ENCODE measurements at places on chromosomes 3 and 15.

- DNase-seq = no peak
Measured at GRCh38 chr15:59657635-59658125, 365 bp upstream of the GTF2A2 start.

DNA sequence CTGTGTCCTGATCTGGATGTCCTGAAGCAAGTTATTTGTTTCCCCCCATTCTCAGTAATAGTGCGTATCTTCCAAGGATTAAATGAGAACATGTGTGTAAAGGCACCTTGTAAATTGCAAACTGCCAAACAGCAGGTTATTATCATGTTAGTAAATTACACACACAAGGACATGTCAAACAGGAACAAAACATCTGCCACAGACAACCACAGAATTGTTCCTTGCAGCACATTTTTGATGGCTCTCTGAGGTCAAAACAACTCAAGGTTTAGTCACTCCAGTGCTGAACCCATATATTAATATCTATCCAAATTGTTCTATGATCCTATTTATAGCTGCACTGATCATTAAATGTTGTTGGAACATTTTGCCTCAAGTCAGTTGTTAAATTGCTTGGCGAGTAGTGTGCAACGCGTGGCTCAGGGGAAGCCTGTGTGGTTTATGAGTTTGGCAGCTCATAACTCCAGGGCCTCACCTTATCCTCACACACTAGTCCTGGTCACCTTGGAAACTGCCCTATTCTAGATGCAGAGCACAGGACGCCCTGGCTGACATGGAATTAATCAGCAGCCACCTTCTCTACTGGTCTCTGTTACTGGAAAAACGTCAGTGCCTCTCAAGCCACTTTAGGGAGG, 46.3 kb upstream of the CDV3 start:
- DNase-seq = no peak

GRCh38 chr15:42803436-42803835, 66.5 kb upstream of the CDAN1 start:
- DNase-seq = no peak

DNA sequence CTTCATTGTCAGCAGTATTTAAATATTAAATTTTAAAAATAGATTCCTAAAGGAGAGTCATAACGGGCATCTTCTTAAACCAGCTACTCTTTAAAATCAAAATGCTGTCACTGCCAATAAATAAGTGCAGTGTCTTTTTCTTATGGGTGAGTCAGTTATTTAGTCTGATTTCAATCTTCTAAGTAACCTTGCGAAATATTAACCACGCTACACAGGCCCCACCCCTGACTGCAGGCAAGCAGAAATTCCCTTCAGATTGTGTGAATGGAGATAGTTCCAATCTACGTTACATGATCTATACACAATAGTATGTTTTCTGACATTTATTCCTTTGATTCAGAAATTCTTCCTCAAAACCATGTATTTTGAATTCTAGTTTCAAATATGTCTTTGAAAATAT, 141.5 kb downstream of the GADL1 start:
- no peak for DNase-seq

DNA sequence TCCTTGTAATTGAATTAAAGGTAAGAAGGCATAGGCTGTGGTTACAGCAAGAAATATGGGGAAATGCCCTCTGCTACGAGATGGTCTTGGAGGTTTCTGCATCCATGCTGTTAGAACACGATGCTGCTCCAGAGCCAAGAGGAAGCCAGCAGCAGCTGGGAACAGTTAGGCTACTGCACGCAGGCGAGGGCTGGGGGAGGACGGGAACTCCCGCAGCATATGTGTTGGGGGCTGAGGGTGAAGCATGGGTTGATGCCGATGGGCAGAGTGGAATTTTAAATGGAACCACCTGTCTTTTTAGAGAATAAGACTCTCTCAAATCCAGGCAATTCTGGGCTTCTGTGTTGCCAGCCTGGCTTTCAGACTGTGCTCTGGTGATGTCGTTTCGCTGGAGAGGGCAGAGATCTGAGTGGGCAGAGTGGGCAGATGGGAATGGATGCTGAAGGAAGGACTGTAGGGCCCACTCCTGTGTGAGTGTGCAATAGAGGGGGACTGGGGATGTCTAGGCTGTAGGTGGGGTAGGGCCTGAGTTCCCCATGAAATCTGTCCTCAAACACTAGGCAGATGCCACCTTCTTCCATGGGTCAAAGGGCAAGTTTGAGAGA, 417.0 kb upstream of the TPM1 start:
- no peak for DNase-seq

- peak; percentile 68 for DNase-seq
Measured at GRCh38 chr15:85380812-85381642, 624 bp downstream of the AKAP13 start.

DNA sequence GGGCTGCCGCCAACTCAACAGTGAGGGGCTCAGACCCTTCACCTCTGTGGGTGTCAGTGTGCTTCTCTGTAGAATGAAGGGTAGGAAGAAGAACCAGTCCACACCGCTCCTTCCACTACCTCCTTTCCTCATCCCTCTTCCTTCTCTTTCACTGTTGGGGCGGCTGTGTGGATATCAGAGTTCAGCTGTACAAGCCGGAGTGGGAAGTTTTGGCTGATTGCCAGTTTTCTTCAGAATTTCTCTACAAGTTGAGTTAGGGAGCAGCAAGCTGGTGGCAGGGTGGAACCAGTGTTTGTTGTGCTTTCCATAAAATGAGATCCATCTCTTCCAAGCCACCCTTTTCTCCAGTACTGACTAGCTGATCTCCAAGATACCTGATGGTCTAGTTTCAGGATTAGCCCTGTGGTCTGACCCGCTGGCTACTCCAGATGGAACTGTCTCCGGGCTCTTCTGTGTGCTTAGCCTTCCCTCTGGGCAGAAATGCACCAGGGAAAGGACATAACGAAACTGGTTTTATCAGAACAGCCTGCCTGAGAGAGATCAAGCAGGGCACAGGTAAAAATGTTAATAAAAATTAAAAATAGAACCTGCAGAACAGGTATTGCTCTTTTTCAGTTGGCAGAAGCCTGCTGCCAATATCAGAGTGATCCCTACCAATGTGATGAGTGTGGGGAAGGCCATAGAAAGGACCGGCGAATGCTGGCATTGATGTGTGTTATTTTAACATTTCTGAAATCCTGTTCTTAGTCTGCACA, 169.9 kb upstream of the TSC22D2 start:
- DNase-seq = no peak

GRCh38 chr3:49339581-49339940, 292 bp downstream of the USP4 start:
- DNase-seq = peak; percentile 71

DNA sequence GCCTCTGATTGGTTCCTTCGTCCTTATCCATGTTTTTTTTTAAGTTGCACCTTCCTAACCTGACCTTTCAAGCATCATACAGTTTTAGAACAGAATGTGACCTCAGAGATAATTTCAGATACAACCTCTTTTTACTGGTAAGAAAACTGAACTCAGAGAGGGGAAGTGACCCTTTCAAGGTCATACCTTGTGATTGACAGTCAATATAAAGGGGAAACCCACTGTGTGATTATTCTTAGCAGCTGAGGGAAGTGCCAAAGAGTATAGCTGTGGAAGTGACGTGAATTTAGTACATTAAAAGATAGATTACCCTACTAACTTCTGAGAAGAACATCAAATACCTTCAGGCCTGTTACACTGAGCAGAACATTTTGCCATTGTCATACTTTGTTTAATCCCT, 319.4 kb downstream of the NEK10 start:
- no peak for DNase-seq

DNA sequence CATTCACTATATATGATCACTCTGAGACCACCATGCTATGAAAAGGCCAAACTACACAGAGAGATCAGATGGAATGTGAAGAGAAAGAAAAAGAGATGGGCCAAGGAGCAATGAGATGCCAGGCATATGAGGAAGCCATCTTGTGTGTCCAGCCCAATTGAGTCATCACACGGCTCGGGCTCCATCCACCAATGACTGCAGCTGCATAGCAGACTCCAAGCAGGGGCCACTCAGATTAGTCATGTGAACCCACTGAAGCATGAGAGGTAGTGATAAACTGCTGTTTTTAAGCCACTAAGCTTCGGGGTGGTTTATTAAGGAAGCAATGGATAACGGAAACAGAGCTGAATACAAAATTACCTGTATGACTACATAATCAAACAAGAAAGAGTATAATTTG, 185.9 kb downstream of the SUCLG2 start:
- no peak for DNase-seq

- no peak for DNase-seq
Measured at GRCh38 chr3:39811561-39811960, 2.2 kb downstream of the MYRIP start.

DNA sequence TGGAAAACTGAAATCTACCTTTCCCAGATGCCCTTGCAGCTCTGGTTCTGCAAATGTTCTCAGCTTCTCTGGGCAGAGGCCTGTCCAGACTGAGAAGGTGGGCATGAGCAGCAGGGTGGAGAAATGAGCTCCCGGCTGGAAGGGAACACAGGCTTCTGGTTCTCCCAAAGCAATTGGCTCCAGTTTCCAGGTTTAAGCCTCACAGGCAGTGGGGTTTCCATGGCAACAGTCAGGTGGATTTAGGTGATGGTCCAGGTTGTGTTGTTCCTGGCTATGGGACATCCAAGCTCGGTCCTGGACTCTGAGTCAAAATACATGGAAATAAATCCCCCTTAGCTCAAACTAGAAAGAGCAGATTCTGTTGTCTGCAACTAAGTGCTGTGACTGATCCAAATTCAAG, 94.6 kb upstream of the IQSEC1 start:
- no peak for DNase-seq

DNA sequence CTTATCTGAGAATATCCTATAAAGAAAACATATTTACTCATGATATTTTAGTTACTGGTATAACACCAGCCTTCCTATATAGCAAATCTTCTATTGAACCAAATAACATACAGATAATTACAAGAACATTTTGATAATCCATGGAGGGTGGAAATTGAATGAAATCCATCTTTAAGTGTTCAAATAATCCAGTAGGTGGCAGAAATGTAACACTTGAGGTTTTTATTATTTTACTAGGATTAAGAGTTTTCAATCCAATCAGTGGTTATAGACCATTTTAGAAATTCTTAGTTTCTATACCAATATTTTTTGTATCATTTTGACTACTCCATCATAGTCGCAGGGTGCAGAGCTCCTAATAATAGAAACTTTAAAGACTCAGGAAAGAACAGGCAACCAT, 101.9 kb upstream of the KCNH8 start:
- peak; percentile 19 for DNase-seq

DNA sequence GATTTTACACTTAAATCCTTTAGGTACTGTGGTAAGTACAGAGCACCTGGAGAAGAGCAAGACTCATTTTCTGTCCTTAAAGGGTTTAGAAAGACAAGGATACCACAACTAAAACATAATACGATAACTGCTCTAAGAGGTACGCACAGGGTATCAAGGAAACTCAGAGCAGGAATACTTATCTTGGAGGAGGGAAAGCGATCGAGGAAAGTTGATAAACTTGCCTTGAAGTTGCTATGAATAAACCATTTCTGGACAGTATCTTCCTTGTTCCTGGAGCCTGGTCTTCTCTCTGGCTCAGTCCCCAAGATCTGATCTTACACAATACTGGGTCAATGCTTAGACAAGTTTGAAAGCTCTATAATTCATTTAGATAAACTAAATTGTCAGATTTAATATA, 17.6 kb upstream of the GATM start:
- DNase-seq = no peak

- no peak for DNase-seq
Measured at GRCh38 chr3:131608296-131608695, 105.5 kb upstream of the MRPL3 start.

DNA sequence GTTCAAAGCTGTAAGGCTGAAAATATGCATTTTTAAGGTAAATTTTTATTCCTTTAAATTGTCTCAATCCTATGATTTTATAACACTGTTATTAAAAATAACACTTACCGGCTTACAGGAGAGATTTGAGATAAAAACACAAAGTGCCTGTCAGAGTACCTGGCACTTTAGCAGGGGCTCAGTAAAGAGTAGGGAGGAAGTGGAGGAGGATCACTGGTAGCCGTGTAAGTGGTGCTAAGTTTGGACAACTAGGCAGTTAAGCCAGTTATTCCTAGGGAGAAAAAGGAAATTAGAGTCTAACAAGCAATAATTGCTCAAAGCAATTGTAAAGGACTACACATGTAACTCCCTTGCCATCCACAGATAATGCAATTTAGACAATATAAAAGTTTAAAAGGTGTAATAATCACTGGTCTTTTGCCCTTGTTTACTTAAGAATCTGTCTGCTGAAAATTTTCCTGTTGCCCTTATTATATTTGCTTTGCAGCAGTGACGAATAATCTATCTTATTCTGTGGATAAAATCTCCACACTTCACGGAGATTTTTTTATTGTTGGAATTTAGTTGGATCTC, 204.8 kb downstream of the CDIN1 start:
- DNase-seq = no peak

- peak; percentile 52 for DNase-seq
Measured at GRCh38 chr3:168250415-168250861, 154.7 kb upstream of the GOLIM4 start.

DNA sequence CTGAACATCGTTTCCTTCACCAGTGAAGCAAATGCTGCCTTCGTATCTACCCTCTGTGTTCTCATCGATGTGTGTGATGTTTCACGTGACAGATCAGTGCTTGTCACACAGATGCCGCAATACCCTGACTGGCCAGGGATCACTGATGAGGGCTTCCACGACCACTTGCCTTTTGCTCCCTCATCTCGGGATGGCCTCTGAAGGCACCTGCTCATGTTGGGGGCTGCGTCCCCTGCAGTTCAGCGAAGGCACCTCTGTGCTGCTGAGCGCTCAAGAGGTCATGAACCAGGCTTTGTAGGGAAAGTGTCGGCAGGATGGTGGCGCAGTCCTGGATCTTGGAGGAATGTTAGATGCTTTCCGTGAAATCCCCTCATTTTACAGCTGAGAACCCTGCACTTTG, 79.2 kb upstream of the KLF13 start:
- DNase-seq = no peak

GRCh38 chr15:58221591-58222241, 83.5 kb downstream of the AQP9 start:
- no peak for DNase-seq

- no peak for DNase-seq
Measured at GRCh38 chr15:100663915-100664281, 61.5 kb downstream of the ASB7 start.

DNA sequence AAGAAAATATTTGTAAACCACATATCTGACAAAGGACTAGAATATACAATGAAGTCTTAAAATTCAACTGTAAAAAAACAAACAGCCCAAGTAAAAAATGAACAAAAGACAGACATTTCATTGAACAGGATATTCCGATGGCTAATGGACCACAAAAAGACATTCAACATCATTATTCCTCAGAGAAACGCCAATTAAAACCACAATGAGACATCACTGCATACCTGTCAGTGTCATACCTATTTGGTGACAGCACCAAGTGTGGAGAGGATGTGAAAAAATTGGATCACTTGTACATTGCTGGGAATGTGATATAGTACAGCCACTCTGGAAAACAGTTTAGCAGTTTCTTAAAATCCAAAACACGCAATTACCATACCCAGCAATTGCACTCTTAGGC, 29.9 kb upstream of the TJP1 start:
- no peak for DNase-seq
